ENCODE measurements at places on chromosomes 13 and 19.
A peak's percentile ranks its signal among the peaks of the same experiment; 100 is the strongest.

DNA sequence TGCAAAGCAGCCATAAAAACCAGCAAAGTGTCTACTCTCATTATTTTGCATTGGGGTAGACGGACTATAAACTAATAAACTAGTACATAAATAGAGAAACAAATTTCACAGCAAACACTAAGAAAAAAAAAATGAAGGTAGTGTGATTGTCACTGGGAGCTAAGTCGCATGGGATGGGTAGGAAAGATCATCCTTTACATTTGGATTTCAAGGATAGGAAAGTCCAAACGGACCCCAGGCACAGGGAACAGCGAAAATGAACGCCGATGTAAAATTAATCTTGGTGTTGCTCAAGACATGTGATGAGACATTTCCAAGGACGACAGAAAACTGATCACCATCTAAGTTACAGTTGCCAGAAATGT lies 690 bp upstream of the SGTA start:
- no peak for DNase-seq

- DNase-seq: peak; percentile 8
Observed at GRCh38 chr13:29907670-29908069, 57.3 kb upstream of the UBL3 start.

DNA sequence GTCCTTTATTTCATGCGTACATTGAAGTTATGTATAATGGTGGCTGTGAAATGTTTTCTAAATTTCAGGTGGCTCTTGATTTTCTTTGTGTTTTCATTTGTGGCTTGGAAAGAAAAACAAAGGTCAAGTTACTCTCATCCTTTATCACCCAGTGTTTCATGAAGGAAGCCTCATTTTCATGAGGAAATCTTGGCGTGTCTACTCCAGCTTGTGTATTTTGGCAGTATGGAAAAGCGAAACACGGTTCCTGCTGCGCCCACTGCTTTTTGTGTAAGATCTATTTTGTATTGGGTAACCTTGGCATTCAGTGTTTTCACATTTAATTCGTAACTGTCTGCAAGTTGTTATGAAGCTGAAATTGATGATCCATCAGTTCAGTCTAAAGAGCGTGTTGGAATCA lies 147.0 kb upstream of the RNF113B start:
- no peak for DNase-seq

- DNase-seq: no peak
Observed at GRCh38 chr13:99050983-99051488, 73.2 kb upstream of the DOCK9 start.

GRCh38 chr13:109412283-109412901 lies 374.0 kb downstream of the IRS2 start:
- peak; percentile 32 for DNase-seq

- no peak for DNase-seq
Observed at GRCh38 chr19:543910-544608, at the start of gene GZMM. Gene GZMM (plus strand): TSS chr19:544053. CDS start chr19:544072, 19 bp downstream.

- DNase-seq: no peak
Observed at GRCh38 chr19:5891938-5892771, 11.4 kb downstream of the NDUFA11 start.

DNA sequence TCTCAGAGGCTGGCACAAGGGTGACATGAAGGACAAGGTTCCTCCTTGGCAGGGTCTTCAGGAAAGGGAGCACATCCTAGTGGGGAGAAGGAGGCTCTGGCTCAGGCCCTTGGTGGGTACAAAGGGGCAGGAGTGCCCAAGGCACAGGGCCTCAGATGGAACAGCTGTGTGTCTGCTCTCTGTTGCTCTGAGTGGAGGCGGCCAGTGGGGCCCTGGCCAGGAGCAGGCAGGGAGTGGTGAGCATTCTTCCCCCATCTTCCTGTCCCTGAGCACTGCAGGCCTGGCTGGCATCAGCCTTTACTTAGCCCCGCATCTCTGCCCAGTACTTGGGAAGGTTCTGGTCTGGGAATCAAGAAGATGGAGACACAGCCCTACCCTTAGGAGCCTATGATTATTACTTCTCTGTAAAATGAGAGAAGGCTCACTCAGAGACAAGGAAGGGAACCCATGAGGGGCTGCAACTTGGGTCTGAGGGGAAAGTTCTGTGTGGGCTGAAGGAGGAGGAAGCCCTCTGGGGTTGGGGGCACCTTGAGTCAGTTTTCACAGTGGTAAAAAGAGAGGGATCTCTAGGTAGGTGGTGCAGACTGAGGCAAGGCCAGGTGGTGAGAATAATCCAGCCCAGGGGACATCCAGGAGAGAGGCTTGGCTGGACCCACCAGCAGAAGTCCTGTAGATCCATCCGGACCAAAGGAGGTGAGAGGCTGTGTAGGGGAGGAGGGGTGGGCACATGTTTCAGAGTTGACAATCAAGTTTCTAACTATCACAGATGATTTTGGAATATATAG lies 173.5 kb downstream of the TSHZ3 start:
- DNase-seq: no peak

- no peak for DNase-seq
Observed at GRCh38 chr19:58007285-58007684, 4.7 kb upstream of the ZNF606 start.

- no peak for DNase-seq
Observed at GRCh38 chr13:51324714-51325420, 14.6 kb upstream of the SERPINE3 start.

GRCh38 chr19:23116802-23117571 lies at the start of gene ZNF730:
Gene ZNF730 (plus strand): TSS chr19:23117025. CDS start chr19:23117174, 149 bp downstream.
- DNase-seq: peak; percentile 85

GRCh38 chr13:112845511-112846144 lies 123.4 kb upstream of the MCF2L start:
- DNase-seq: no peak

- DNase-seq: no peak
Observed at GRCh38 chr13:40812724-40813445, 23.5 kb downstream of the SLC25A15 start.

DNA sequence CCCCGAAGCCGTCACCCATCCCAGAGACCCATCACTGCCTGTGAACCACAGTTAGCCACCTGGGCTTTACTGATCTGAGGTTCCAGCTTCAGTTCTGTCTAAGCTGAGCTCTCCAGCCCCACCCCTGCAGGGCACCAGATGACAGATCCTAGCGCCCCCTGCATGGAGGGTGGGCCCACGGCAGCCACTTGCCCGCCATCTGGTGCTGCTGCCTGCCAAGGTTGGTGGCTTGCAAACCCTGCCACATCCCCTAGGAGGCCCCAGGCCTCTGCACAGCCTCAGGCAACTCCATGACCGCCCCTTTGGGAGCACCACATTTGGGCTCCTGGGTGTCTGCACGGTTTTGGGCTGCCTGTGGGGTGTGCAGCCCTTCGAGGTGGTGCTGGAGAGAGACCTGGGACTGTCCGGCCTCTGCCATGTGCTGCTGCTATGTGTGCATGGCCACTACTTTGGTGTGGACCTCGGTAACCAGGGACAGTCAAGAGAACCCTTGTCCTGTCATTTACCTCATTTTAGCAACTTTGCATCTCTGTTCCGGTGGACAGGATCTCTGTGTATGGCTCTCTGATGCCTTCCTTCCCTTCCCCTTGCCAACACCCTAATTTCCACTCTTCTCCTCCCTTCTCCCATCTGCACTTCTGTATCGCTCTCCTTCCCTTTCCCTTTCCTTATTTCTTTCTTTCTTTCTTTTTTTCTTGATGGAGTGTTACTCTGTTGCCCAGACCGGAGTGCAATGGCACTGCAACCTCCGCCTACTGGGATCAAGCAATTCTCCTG lies 17.4 kb upstream of the SDHAF1 start:
- DNase-seq: no peak

- no peak for DNase-seq
Observed at GRCh38 chr13:80214050-80214449, 126.9 kb downstream of the SPRY2 start.
